NCI-H510A treated with DMSO at 0.1 percent for 48 hours (cell line): ENCODE measurements at places on chromosomes 4 and X.
A peak's percentile ranks its signal among the peaks of the same experiment; 100 is the strongest.

GRCh38 chrX:44223150-44223549, 120.3 kb downstream of the EFHC2 start:
- DNase-seq, result no peak

DNA sequence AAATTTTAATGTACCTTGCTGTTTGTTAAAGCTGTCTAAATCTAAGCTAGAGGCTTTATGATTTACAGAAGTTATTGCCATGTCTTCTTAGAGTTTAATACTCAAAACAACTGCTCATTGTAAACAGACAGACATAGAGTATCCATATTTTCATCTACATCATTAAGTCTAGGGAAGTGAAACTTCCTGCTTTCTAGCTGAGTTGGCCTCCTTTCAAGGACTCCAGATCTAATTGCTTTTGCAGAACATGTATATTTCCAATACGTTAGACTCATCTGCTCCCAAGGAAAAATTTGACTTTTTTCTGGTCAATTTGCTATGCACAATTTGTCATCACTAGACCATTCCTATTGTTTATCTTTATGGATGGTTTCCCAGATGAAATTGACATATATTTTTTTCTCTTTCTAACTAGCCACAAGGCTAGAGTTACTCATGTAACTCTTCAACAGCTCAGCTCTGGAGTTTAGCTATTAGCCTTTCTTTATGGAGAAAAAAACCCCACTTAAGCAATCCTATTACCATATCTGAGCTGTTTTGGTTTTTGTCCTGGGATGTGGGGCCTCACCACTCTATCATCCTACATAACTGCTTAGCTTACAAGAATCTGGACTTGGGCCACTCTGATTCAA, 122.9 kb downstream of the PPA2 start:
- no peak for DNase-seq

DNA sequence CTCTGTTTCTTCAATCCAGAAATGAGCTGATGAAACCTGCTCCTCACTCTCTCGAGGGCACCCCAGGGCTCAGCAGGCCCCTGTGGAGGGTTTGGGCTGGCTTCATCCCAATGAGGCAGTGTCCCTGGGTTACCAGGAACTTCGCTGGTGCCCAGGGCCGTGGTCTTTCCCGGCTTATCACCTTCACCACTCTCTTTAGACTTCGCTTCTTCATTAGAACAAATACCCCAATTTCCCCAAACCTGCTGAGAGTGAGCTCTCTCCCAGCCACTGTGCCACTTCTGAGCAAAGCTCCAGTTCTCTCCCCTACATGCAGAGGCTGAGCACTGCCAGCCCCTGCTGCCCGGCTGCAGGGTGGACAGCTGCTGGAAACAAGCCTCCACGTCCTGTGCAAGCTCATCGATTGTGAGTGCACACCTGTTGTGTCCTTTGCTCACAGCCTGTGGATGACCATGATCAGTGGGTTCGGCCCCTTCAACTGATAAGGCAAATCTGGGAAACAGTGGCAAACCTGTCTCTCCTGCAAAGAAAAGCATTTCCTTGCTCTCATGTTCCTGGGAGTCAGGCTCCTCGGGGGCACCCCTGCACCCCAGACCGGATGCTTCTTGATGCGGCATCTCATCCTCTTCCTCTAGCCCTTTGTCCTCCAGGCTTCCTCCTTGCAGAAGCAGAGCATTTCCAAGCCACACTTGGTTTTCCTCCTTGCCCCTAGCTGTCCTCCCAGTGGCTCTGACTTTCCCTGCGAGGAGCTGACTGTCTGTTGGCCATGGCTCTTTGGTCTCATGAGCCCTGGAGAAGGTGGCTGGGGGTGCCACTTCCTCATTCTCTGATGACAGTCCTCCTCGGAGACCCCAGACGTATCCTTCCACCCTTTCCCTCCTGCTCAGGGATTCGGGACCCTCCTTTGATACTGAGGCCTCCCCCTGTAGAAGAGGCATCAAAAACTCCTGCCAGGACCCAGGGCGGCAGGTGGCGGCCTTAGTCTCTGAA, 28.7 kb downstream of the C4orf50 start:
- DNase-seq, result no peak

DNA sequence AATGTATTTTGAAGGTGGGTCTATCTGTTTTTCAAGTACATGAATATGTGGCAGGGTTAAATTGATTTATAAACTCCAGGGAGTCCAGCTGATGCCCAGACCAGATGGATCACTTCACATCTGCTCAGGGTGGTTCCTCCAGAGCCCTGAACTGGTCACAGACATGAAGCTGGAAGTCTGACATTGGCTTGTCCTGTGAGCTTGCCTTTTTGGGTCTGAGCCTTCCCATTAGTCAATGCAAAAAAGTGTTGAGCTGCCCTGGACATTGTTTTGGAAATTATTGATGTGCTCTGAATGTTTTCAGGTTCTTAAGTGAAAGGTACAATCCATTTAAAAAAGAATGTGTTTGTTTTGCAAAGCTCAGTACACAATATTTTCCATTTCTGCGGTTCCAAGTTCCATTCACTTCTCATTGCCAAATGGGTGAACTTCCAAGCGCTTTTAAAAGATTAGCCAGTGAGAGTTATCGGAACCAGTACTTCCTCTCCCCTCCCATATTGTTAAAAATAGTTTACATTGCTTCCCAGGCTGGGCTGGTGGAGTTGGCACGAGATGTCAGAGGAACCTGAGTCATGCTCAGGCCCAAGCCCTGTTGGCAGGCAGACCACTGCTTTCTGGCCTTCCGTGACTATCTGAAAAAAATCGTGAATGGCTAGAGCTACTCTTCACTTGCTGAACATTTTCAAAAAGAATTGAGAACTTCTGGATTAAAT, 52.1 kb downstream of the PDGFRA start:
- DNase-seq, result no peak

DNA sequence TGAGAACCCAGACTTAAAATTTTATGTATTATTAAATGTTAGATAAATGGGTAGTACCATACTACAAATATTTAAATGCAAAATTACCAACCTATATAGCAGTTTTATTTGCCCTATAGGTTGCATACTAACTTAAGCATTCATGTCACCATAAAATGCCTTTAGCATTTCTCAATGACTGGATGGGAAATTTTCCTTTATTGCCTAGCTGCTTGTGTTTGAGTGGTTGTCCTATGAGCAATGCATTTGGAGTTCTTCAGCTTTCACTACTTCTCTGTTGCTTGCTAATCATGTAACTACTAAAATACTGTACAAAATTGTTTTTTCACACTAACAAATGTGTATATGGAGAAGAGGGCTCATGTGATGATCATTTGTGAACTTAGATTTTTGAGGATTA, 44.2 kb upstream of the CEP135 start:
- DNase-seq, result no peak

GRCh38 chrX:37653397-37654085, 32.0 kb upstream of the XK start:
- DNase-seq, result no peak

GRCh38 chr4:153765894-153766293, 6.1 kb upstream of the RNF175 start:
- DNase-seq, result no peak

GRCh38 chr4:79030973-79031372, 91.7 kb upstream of the PAQR3 start:
- no peak for DNase-seq

- DNase-seq, result no peak
Measured at GRCh38 chrX:151896734-151897474, 15.8 kb upstream of the MAGEA4 start.

GRCh38 chr4:17702641-17703040, 78.8 kb downstream of the FAM184B start:
- no peak for DNase-seq

DNA sequence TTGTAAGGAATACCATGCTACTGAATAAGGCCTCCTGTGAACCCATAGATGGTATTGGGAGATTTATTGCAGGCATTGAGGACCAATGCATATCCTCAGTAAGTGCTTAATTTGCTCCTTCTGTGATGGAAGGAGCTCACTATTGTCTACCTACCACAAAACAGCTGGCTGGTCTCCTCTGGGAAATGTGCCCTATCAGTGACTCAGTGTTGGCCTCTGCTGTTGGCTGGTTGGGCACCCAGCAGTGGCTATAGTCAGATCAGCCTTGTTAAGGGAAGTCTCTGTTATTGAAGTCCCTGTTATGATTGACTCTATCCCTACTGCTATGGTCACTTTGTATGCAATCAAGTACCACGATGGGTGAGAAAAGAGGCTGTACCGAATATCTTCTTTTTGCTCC, 27.5 kb upstream of the OTUD4 start:
- DNase-seq, result no peak

- DNase-seq, result no peak
Measured at GRCh38 chr4:7003879-7004240, 39.3 kb upstream of the TADA2B start.

DNA sequence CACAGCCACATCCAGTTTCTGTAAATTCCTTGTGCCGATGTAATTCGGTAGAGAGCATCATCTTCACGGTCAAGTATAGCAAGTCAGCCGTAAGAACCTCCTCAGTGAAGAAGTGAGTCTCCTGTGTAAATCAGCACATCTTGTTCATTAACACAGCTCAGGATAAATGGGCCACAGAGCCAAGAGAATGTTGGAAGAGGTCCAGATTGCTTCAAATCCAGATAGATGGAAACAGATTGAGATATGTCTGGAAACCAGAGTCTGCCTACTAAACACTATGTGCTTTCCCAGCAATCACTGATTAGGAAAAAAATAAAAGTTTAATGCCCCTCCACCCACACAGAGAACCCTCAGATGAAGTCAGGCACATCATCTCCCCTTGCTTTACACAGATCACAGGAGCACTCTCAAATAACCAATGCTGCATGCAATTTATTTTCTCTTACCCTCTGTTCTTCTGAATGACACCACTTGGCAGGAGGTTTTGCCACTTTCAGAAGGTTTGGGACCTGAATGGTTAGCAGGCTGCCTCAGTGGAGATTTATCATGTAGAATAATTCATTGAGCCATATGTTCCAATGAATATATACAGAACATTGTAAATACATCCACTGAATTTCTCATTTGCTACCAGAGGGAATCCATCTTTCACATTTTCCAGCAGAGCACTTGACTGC, 357.7 kb downstream of the C4orf33 start:
- no peak for DNase-seq

DNA sequence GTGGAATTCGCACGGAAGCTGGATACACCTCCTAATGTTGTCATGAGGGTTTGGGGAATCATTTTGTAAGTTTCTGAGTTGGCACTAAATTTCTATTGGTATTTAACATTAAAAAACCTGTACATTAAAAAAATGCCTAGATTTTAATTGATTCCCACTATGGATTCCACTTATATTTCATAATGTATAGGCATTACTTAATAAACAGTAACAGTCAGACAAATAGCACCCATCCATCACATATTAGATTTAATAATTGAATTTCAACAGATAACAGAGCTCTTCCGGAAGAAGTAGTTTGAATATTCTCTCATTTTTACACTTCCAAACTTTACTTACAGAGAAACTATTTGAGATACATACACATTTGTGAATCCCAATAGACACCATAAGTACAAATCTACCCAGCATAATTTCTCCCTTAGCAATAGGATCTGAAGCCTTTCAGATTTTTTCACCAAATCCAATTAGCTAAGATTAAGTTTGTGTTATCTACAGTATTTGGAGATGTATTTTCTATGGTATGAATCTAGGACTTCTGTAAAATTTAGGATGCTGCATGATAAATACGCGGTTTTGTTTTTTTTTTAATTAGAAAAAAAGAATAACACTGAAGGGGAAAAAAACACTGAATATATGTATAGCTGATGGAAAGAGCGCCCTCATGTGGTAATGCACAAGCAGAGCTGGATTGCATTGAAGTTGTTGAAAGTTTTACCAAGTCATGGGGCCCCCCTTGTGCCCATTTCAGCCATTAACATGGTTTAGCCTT, 12.2 kb upstream of the ODAM start:
- DNase-seq, result no peak

DNA sequence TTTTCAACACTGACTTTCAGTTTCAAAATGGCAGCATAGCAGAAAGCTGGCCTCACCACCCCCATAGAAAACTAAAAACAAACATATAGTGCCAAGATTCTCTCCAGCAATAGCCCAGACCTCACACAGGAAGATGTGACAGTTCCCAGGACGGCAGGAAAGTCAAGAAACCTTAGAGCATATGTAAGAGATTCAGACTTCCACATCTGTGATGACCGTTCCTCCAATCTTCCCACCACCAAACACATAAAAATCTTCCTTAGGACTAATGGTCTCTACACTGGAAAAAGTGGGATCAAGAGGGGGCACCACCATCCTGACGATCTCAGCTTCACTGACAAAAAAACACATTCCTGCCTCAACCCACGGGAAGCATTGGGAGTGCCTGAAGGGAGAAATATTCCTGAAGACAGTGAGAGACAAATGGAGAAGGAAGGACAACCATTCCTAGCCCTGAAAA, 134.1 kb upstream of the CPXCR1 start:
- DNase-seq, result no peak

DNA sequence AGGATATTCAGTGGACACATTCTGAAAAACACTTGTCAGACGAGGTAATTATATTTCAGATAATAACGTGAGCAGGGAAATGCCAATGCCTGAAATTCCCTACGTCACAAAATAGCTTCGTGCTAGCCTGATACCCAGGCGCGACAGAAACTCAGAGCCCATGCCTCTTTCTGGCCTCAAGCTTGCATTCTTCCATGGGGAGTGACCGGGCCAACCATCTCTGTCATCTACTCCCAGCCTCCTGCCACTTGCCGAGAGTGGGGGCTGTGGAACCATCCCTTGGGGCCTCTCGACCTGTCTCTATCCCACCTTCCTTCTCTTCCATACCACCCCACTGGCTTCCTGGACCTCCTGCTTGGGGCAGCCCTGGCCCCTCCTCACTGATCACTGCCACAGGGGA, 34.5 kb upstream of the CDKN2AIP start:
- DNase-seq, result no peak

DNA sequence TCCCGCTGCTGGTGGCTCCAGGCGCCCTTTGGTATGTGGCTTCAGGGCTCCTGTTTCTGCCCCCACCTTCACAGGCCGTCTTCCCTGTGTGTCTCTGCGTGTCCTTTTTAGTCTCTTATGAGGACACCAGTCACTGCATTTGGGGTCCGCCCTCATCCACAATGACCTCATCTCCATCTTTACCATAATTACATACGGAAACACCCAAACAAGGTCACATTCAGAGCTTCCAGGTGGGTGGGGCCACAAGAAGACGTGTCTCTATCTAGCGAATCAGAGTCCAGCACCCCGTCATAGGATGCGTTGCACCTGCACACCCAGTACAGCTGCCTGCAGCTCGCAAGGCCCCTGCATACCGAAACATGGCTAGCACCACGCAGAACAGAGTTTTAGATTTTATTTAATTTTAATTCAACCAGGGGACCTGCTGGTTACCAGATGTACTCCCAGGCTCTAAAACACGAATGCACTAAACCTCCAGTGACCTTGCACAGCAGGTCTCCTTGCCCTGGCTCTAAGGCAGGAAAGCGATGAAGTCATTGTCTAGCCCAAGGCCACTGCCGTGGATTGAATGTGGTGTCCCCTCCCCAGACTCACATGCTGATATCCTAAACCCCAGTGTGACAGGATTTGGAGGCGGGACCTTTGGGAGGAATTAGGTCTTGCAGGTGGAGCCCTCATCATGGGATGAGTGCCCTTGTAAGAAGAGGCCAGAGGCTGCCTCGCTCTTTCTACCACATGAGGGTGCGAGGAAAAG, 30.3 kb downstream of the ABLIM2 start:
- peak; percentile 19 for DNase-seq
